ENCODE measurements at places on chromosomes 16 and 17. TPM values are rescaled to one million over a fixed set of nuclear protein-coding genes. Genes with fewer than 3 reads are reported as not detected.
A peak's percentile ranks its signal among the peaks of the same experiment; 100 is the strongest.

Gene SDK2
- 0.09 TPM for total RNA-seq

Gene ARL17A
- 39.4 TPM for total RNA-seq

Gene MEFV
- not detected for total RNA-seq

Gene MYH11
- total RNA-seq, result 0.19 TPM

Gene EVI2B
- total RNA-seq, result not detected

Gene SLC52A1
- total RNA-seq, result not detected

Gene NATD1
- total RNA-seq, result 14.4 TPM

Gene ARL5C
- total RNA-seq, result not detected

Gene TLCD1
- 31.7 TPM for total RNA-seq

Gene WNK4
- 3.3 TPM for total RNA-seq

Gene WFDC1
- total RNA-seq, result not detected

Gene TPSB2
- total RNA-seq, result not detected

Gene ESRP2
- total RNA-seq, result 109 TPM

Gene AMDHD2
- 62.3 TPM for total RNA-seq

Gene SLC16A11
- 0.43 TPM for total RNA-seq

Gene AANAT
- total RNA-seq, result not detected

Gene CTU2
- 44.3 TPM for total RNA-seq

Gene GNGT2
- total RNA-seq, result not detected

Gene CD300A
- not detected for total RNA-seq

Gene SLC43A2
- 33.9 TPM for total RNA-seq

GRCh38 chr16:6964679-6965078 lies 368.0 kb upstream of the RBFOX1 start:
- H3K4me3 ChIP-seq, result no peak overlapping the region
- H3K4me1 ChIP-seq, result no peaks in the 10 kb centered on the region
- H3K36me3 ChIP-seq, result no peaks in the 10 kb centered on the region
- H3K27me3 ChIP-seq, result no peaks in the 10 kb centered on the region
- no peak overlapping the region for H3K27ac ChIP-seq

GRCh38 chr17:2054262-2054511 lies 716 bp upstream of the HIC1 start:
- H3K27me3 ChIP-seq, result no peaks in the 10 kb centered on the region
- no peak for DNase-seq
- peaks cover 10% of the 10 kb centered on the region for H3K4me1 ChIP-seq

- H3K4me1 ChIP-seq, result peaks cover 87% of the 10 kb centered on the region
- H3K27ac ChIP-seq, result peak overlapping the region; percentile 55
- H3K36me3 ChIP-seq, result no peaks in the 10 kb centered on the region
- no peak for DNase-seq
- H3K27me3 ChIP-seq, result no peaks in the 10 kb centered on the region
- H3K4me3 ChIP-seq, result no peak overlapping the region
Measured at GRCh38 chr17:27985736-27986399, 56.6 kb upstream of the NLK start.

- H3K4me3 ChIP-seq, result no peak overlapping the region
- H3K36me3 ChIP-seq, result no peaks in the 10 kb centered on the region
- H3K27ac ChIP-seq, result peak overlapping the region; percentile 76
- H3K27me3 ChIP-seq, result no peaks in the 10 kb centered on the region
- H3K4me1 ChIP-seq, result peaks cover 16% of the 10 kb centered on the region
Measured at GRCh38 chr16:14309906-14310305, 238.8 kb downstream of the MRTFB start.

DNA sequence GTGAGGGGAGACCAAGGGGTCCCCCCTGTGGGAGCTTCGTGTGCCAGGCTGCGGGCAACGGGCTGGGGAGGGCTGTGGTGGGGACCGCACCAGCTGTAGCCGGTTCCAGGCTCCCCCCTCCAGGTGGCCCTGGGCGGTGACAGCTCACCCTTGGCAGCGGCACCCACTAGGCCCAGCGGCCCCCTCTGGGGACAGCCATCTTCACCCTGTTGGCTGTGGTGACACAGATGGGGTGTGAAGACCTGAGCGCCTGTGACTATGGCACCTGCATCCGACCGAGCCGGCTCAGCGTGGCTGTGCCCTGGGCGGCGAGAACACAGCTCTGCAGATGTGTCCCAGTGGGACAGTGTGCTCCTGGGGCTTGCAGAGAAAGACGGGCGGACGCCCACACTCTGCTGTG lies 1.1 kb upstream of the C1QTNF8 start:
- no peak overlapping the region for H3K27ac ChIP-seq
- no peak overlapping the region for H3K4me3 ChIP-seq
- H3K27me3 ChIP-seq, result no peaks in the 10 kb centered on the region
- H3K36me3 ChIP-seq, result no peaks in the 10 kb centered on the region
- 0 out of 2 replicates have a peak, but pooled peaks cover 6% of the 10 kb centered on the region for H3K4me1 ChIP-seq
- no peak for DNase-seq

GRCh38 chr16:69407702-69408323 lies 16.6 kb upstream of the CYB5B start:
- no peaks in the 10 kb centered on the region for H3K36me3 ChIP-seq
- H3K27ac ChIP-seq, result no peak overlapping the region
- H3K27me3 ChIP-seq, result no peaks in the 10 kb centered on the region
- no peak overlapping the region for H3K4me3 ChIP-seq

GRCh38 chr17:50783193-50783660 lies 15.9 kb upstream of the ANKRD40CL start:
- H3K36me3 ChIP-seq, result no peaks in the 10 kb centered on the region
- no peaks in the 10 kb centered on the region for H3K4me1 ChIP-seq
- no peaks in the 10 kb centered on the region for H3K27me3 ChIP-seq
- H3K27ac ChIP-seq, result no peak overlapping the region
- peak; percentile 98 for DNase-seq

- no peaks in the 10 kb centered on the region for H3K36me3 ChIP-seq
- no peak overlapping the region for H3K27ac ChIP-seq
- H3K4me1 ChIP-seq, result no peaks in the 10 kb centered on the region
- no peak overlapping the region for H3K4me3 ChIP-seq
- no peak for DNase-seq
- H3K27me3 ChIP-seq, result no peaks in the 10 kb centered on the region
Measured at GRCh38 chr17:5260542-5260941, 21.5 kb upstream of the RABEP1 start.

DNA sequence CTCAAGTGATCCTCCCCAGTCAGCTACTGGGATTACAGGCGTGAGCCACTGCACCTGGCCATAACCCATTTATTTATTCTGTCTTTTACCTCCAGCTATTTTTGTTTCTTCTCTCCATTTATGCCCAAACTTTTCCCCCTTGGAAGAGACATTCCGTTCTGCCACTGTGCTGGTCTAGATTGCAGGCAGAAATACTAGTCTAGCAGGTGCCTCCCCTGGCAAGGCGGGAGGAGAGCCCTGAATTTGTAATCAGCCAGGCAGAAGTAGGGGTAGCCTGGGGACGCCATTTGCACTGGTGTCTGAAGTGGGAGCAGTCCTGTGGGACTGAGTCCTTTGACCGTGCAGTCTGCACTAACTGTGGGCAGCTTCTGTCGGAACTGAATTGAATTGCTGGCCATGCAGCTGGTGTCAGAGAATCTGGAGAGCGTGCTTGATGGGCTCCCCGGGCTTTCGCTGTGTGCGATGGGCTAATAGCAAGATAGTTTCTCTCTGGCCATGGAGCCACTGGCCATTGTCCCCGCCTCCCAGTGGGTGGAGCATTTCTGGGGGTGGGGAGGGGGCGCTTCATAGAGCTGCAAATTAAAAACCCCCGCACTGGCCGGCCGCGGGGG lies 31.5 kb upstream of the LITAF start:
- no peak for DNase-seq
- peaks cover 19% of the 10 kb centered on the region for H3K4me1 ChIP-seq
- H3K27ac ChIP-seq, result no peak overlapping the region
- H3K4me3 ChIP-seq, result no peak overlapping the region
- H3K36me3 ChIP-seq, result no peaks in the 10 kb centered on the region
- H3K27me3 ChIP-seq, result no peaks in the 10 kb centered on the region

- DNase-seq, result no peak
- H3K4me1 ChIP-seq, result peaks cover 25% of the 10 kb centered on the region
- H3K4me3 ChIP-seq, result no peak overlapping the region
- H3K27ac ChIP-seq, result no peak overlapping the region
- no peaks in the 10 kb centered on the region for H3K36me3 ChIP-seq
Measured at GRCh38 chr17:68737761-68738443, 136.7 kb upstream of the FAM20A start.

DNA sequence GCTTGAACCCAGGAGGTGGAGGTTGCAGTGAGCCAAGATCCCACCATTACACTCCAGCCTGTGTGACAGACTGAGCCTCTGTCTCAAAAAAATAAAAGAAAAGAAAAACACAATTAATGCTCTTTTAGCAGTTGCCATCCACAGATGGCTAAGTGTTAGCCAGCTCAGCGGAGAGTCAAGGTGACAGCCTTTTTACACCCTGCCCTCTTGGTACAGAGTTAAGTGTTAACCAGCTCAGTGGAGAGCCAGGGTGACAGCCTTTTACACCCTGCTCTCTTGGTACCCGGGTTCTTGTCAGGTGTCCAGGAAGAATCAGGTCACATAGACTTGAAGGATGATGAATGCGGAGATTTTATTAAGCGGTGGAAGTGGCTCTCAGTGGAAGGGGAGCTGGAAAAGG lies 7.8 kb upstream of the CD300LF start:
- no peaks in the 10 kb centered on the region for H3K27me3 ChIP-seq
- DNase-seq, result no peak
- no peaks in the 10 kb centered on the region for H3K36me3 ChIP-seq
- H3K4me3 ChIP-seq, result no peak overlapping the region
- peaks cover 22% of the 10 kb centered on the region for H3K4me1 ChIP-seq

GRCh38 chr17:75490173-75490743 lies 25.1 kb downstream of the CASKIN2 start:
- H3K4me3 ChIP-seq, result no peak overlapping the region
- no peak for DNase-seq
- H3K4me1 ChIP-seq, result no peaks in the 10 kb centered on the region
- H3K36me3 ChIP-seq, result peaks cover 2% of the 10 kb centered on the region
- no peak overlapping the region for H3K27ac ChIP-seq

DNA sequence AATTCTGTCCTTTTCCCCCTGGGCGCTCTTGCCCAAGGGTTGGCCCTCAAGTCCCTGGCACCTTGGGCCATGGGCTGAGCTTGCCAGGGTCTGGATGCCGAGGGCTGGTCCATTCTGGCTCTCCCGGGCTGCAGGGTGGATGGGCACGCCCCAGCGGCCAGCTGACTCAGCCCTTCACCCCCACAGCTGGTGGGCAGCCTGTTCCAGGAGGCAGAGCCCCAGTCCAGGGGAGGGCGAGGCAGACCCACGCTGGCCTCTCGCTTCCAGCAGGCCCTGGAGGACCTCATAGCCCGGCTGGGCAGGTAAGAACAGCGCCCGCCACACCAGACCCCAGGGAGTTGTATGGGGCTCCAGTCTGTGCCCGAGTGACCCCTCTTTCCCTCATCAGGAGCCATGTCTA lies 15.0 kb downstream of the MYO15B start:
- H3K4me1 ChIP-seq, result 0 out of 2 replicates have a peak, but pooled peaks cover 4% of the 10 kb centered on the region
- H3K27ac ChIP-seq, result no peak overlapping the region
- no peak overlapping the region for H3K4me3 ChIP-seq
- H3K27me3 ChIP-seq, result no peaks in the 10 kb centered on the region

GRCh38 chr17:36016555-36016954 lies 1.2 kb downstream of the CCL23 start:
- DNase-seq, result no peak
- H3K36me3 ChIP-seq, result no peaks in the 10 kb centered on the region
- H3K4me3 ChIP-seq, result no peak overlapping the region
- no peak overlapping the region for H3K27ac ChIP-seq

DNA sequence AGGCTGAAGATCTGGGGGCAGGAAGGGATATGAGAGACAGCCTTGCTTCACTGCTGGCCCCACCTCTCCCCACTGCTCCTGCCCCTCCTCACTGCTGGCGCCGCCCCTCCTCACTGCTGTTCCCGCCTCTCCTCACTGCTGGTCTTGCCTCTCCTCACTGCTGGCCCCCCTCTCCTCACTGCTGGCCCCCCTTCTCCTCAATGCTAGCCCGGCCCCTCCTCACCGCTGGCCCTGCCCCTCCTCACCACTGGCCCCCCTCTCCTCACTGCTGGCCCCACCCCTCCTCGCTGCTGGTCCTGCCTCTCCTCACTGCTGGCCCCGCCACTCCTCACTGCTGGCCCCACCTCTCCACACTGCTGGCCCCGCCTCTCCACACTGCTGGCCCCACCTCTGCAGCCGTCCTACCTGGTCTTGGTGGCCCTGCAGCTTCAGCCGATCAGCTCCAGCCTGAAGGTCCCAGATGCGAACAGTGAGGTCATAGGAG lies 9.5 kb upstream of the PAM16 start:
- no peak overlapping the region for H3K27ac ChIP-seq
- DNase-seq, result peak; percentile 38
- no peaks in the 10 kb centered on the region for H3K4me1 ChIP-seq
- H3K36me3 ChIP-seq, result no peaks in the 10 kb centered on the region
- H3K4me3 ChIP-seq, result no peak overlapping the region
- no peaks in the 10 kb centered on the region for H3K27me3 ChIP-seq

DNA sequence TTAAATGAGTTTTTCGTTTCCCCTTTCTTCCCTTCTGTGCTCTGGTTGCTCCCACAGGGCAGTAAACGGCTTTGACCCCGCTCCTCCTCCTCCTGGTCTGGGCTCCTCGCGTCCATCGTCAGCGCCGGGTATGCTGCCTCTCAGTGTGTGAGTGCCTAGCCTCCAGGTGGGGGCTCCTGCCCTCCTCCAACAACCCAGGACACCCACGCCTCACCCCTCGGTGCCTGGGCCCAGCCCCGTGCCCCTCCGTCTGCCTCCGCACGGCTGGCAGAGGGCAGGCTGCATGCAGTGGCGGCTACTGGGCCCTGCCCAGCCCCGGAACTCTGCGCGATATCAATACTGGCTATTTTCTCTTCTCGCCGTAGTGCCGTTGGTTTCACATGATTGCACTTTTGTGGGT lies 31.2 kb downstream of the NDEL1 start:
- no peak overlapping the region for H3K4me3 ChIP-seq
- H3K27ac ChIP-seq, result no peak overlapping the region

DNA sequence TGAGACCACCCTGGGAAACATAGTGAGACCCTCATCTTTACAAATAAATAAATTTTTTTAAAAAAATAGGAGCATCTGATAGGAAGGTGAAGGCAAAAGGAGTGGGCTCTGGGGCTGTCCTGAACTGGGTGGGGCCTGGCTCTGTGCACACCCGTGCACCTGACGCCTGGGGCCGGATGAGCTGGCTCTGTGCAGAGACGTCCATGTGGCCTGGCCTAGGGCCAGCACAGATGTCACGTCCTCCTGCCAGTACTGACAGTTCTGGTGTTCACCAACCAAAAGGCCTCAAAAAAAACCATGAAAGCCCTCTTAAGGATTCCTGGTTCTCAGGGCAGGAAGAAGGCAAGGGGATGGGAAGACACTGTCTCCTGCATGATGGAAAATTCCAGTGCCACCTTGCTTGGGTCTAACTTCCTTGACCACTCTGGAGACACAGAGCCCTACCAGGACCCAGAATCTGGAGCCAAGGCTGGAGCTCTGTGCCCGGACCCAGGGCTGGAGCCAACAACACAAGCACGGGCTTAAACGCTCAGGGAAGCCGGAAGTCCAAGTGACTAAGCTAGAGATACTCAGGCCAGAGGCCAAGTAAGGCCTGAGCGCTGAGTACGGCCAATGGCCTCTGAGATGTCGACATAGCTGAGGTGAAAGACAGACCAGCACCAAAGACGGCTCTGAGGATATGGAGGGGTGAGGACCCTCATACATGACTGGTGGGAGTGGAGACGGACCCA lies 32.9 kb downstream of the COPRS start:
- no peaks in the 10 kb centered on the region for H3K27me3 ChIP-seq
- no peaks in the 10 kb centered on the region for H3K36me3 ChIP-seq

GRCh38 chr16:84243732-84244131 lies 3.9 kb upstream of the KCNG4 start:
- peaks cover 2% of the 10 kb centered on the region for H3K27me3 ChIP-seq
- H3K36me3 ChIP-seq, result no peaks in the 10 kb centered on the region
- no peak overlapping the region for H3K27ac ChIP-seq
- no peaks in the 10 kb centered on the region for H3K4me1 ChIP-seq

- peaks cover 14% of the 10 kb centered on the region for H3K4me1 ChIP-seq
- H3K27me3 ChIP-seq, result no peaks in the 10 kb centered on the region
- H3K36me3 ChIP-seq, result no peaks in the 10 kb centered on the region
- no peak overlapping the region for H3K4me3 ChIP-seq
- DNase-seq, result no peak
Measured at GRCh38 chr16:50247906-50248608, 18.3 kb upstream of the ADCY7 start.
